ENCODE measurements at places on chromosomes 7 and 10. TPM values are rescaled to one million over a fixed set of nuclear protein-coding genes. Genes with fewer than 3 reads are reported as not detected.

IGFBP1 gene
- not detected for total RNA-seq

CFAP70 gene
- total RNA-seq: 5.7 TPM

TDRD1 gene
- not detected for total RNA-seq

NEUROD6 gene
- total RNA-seq: not detected

ZP3 gene
- 9.2 TPM for total RNA-seq

SYT15 gene
- 2.9 TPM for total RNA-seq

LIPF gene
- not detected for total RNA-seq

HSPA14 gene
- 6.6 TPM for total RNA-seq

DNA sequence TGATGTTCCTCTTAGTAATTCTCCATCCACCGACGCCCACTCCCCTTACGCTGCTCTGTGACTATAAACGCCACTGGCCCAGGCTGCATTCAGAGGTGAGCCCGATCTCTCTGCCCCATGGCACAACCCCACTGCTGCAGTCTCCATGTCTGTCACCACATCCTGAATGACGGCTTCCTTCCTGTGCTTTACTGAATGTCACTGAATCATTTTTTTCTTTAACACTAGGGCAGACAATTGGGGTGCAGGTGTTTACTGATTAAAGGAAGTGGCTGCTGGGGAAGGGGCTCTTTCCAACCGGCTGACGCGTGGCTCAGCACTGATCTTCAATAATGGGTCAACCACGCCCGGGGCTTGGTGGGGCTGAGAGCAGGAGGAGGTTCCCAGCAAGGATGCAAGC lies 208.3 kb downstream of the USP6NL start:
- H3K27me3 ChIP-seq: no peaks in the 10 kb centered on the region
- no peaks in the 10 kb centered on the region for H3K36me3 ChIP-seq
- no peak for DNase-seq
- peaks cover 3% of the 10 kb centered on the region for H3K4me1 ChIP-seq
- H3K27ac ChIP-seq: no peak overlapping the region
- H3K4me3 ChIP-seq: no peak overlapping the region

DNA sequence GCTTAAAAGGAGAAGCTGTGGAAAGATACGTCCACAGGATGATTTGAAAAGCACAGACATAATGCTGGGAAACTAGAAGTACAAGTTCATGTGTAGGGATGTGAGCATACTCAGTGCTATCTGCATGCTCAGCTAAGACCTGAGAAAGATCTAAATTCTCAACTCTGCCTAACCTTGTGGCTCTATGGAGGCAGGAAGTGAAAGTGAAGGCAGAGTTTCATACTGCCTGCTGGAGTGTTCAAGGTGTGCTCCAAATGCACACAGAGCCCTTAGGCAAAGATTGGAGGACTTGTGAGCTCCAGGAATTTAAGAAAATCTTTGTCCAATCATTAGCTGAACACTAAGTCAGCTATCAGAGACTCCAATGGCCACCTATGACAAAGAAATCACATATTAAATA lies 190.9 kb downstream of the RNLS start:
- H3K36me3 ChIP-seq: no peaks in the 10 kb centered on the region
- no peak for DNase-seq
- H3K4me3 ChIP-seq: no peak overlapping the region
- H3K27ac ChIP-seq: no peak overlapping the region
- H3K27me3 ChIP-seq: no peaks in the 10 kb centered on the region
- H3K4me1 ChIP-seq: peaks cover 9% of the 10 kb centered on the region

DNA sequence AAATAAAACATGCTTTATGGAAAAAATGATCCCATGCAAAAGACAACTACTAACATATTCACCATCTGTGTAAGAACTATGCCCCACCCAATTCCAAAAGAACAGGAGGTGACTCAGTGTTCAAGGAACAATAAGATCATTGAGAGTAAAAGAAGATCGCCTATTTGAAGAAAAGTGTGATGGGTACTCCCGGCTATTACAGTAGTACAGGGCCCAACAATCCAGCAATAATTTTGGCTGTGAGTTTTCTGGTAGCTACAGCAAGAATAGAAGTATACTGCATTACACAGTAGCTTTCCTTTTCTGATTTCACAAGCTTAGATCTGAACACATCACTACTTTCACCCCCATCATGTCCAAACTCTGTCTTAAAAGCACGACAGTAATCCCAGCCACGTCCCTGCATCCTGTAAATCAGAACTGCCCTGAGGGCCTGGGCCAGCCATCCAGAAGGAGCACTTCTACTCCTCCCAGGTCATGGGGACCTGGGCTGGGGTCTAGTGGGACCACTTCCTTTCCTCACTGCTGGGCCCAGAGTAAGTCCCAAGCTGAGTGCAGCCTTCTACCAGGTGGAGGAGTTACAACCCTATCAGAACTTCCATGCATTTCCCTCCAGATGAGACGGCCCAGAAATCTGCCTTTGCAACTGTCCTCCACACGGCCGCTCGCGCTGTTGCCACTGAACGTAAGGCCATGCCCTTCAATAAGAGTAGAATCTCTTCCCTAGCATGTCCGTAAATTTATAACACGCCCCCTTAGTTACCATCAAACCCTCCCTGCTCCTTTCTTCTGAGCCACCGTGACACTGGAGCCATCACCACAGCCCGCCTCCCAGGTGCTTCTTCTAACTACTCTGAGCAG lies 7.9 kb downstream of the ESYT2 start:
- no peaks in the 10 kb centered on the region for H3K27me3 ChIP-seq
- peak overlapping the region; percentile 11 for H3K4me3 ChIP-seq
- H3K27ac ChIP-seq: peak overlapping the region; percentile 94
- DNase-seq: no peak
- no peaks in the 10 kb centered on the region for H3K36me3 ChIP-seq
- H3K4me1 ChIP-seq: peaks cover 70% of the 10 kb centered on the region

- no peaks in the 10 kb centered on the region for H3K27me3 ChIP-seq
- H3K4me3 ChIP-seq: no peak overlapping the region
- H3K4me1 ChIP-seq: no peaks in the 10 kb centered on the region
- no peaks in the 10 kb centered on the region for H3K36me3 ChIP-seq
Measured at GRCh38 chr7:127896659-127897058, 134.6 kb downstream of the LRRC4 start.

DNA sequence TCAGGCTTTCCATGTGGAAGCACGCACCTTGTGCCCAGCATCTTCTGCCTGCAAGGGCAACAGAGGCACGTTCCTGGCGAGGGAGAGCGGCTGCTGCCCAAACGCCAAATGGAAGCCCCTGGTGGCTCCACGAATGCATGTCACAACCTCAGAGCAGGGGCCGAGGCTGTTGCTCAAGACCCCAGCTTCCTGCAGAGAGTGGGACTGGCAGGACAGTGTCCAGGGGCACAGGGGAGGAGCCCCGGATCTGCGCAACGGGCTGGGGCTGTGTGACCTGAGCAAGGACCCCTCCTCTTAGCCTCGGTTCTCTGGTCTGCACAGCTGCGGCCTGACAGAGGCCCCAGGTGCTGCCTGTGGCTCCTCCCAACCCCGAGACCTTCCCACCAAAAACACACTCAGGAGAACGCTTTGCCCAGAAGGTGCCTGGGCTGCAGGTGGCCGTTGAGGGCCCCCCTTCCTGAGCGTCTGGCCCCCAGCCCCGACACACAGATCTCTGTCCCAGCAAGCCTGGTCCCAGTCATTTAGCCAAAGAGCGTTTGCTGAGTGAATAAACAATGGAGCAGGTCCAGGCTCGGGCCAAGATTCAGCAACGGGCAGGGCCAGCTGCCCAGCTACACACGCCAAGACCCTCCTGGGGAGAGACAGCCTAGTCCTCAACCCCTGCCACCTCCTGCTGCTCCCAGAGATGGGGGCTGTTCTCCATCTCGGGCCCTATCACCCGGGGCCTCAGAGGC lies 1.2 kb downstream of the MICALL2 start:
- H3K4me1 ChIP-seq: peaks cover 85% of the 10 kb centered on the region
- DNase-seq: no peak
- no peaks in the 10 kb centered on the region for H3K27me3 ChIP-seq

DNA sequence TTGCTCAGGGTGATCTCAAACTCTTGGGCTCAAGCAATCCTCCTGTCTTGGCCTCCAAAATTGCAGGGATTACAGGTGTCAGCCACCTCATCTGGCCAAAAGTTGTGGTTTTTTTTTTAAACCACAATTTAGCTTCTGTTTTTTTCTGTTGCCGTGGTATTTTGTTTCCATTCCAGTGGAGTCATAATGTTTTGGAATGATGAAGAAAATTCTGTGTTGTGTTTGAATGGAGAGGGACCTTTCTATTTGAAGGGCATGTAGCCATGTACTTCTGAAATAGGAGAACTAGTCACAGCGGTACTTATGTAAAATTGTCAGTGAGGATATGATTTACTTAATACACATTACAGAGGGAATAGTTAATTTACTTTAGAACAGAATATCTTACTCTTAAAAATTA lies 201.3 kb downstream of the ARL4A start:
- no peaks in the 10 kb centered on the region for H3K36me3 ChIP-seq
- DNase-seq: no peak
- no peak overlapping the region for H3K27ac ChIP-seq

GRCh38 chr10:84329196-84329611 lies 815 bp downstream of the CCSER2 start:
- H3K27me3 ChIP-seq: no peaks in the 10 kb centered on the region
- peaks cover 23% of the 10 kb centered on the region for H3K4me1 ChIP-seq
- DNase-seq: no peak
- H3K4me3 ChIP-seq: peak overlapping the region; percentile 100
- H3K36me3 ChIP-seq: no peaks in the 10 kb centered on the region

- no peaks in the 10 kb centered on the region for H3K4me1 ChIP-seq
- H3K36me3 ChIP-seq: no peaks in the 10 kb centered on the region
- H3K4me3 ChIP-seq: no peak overlapping the region
- H3K27ac ChIP-seq: no peak overlapping the region
- no peaks in the 10 kb centered on the region for H3K27me3 ChIP-seq
Measured at GRCh38 chr10:1328161-1328823, 272.1 kb downstream of the WDR37 start.

GRCh38 chr10:116364868-116365267 lies 40.6 kb downstream of the CCDC172 start:
- DNase-seq: no peak
- H3K36me3 ChIP-seq: no peaks in the 10 kb centered on the region
- H3K27me3 ChIP-seq: no peaks in the 10 kb centered on the region
- H3K4me3 ChIP-seq: no peak overlapping the region
- no peaks in the 10 kb centered on the region for H3K4me1 ChIP-seq

DNA sequence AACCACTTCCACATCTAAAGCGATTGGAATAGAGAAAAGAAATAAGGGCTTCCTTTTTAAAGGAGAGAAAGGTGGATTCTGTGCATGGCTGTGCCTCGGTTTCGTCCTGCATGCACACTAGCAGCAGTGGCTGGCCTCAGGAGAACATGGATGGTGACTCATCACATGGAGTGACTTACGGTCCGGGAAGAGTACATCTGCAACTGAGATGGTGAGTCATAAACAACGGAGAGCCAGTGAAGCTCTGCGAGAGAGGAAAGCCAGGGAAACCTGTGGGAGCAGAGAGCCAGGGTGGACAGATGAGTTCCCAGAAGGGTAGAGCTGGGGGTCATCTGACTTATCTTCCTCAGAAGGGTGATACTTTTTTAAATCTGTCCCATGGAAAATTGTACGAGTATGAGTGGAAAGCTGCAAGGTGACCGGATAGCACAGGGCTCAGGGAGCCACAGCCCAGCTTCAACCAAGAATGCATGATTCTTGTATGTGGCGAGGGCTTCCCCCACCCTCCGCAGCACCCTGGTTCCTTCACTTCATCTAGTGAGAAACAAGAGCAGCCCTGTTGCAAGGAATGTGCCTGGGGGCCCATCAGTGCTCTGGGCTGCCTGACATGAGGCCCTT lies 259.1 kb downstream of the KLF6 start:
- no peak for DNase-seq
- peak overlapping the region; percentile 77 for H3K27ac ChIP-seq
- H3K4me3 ChIP-seq: no peak overlapping the region
- H3K27me3 ChIP-seq: no peaks in the 10 kb centered on the region
- H3K36me3 ChIP-seq: no peaks in the 10 kb centered on the region

DNA sequence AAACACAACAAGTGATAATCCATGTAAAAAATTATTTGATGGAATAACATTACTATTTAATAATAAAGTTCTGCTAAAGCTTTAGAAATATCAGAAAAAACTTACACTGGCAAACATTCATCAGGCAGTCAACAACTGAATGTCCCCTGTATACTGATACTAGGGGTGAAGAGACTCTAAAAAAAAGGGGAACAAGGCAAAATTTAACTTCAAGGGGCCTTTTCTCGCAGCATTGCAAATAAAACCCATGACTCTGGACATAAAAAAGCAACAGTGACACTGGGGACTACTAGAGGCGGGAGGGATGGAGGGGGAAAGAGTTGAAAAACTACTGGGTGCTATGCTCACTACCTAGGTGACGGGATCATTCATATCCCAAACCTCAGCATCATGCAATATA lies 5.8 kb upstream of the IFRD1 start:
- no peaks in the 10 kb centered on the region for H3K27me3 ChIP-seq
- H3K27ac ChIP-seq: no peak overlapping the region
- no peak overlapping the region for H3K4me3 ChIP-seq
- DNase-seq: no peak
- H3K4me1 ChIP-seq: peaks cover 2% of the 10 kb centered on the region

- H3K27me3 ChIP-seq: no peaks in the 10 kb centered on the region
- H3K27ac ChIP-seq: no peak overlapping the region
- H3K36me3 ChIP-seq: no peaks in the 10 kb centered on the region
- DNase-seq: no peak
- H3K4me1 ChIP-seq: peaks cover 4% of the 10 kb centered on the region
- H3K4me3 ChIP-seq: no peak overlapping the region
Measured at GRCh38 chr7:27900006-27900405, 160.0 kb downstream of the TAX1BP1 start.

DNA sequence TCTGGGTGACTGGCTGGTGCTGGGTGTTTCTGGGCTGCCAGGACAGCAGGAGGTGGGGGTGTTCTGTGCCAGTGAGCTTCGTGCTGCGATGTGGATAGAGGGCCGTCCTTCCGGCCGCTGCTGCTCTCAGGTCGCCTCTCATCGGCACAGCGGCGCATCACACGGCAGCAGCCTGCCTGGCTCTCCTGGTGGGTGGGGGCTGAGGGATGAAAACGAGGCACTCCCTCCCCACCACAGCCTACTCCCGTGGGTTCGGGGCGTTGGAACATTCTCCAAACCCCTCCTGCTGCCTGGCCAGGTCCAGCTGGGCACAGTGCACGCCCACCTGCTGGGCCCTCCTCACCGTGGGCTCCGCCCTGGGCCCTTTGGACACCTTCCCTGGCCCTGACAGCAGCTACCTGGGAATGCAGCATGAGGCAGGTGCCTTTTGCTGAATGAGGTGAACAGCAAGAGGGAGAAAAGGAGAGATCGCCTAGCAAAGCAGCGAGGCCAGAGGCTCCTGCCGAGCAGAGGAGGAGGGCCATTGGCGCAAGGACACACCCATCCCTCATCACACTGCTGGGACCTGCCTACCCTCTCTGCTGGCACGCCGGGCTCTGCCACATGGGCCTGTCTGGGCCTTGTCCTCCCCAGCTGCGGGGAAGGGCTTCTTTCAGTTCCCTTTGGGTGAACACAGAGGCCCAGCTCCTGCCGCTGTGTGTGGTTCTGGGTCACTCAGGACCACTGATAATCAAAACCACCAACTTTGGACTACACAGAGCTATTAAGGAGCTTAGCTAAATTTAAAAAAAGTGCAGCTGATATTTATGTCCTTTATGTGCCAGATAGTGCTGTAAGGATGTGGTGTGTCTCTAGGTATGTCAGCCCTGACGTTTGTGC lies 33.4 kb downstream of the INPP5A start:
- no peaks in the 10 kb centered on the region for H3K36me3 ChIP-seq
- peaks cover 41% of the 10 kb centered on the region for H3K4me1 ChIP-seq
- H3K27ac ChIP-seq: no peak overlapping the region
